ENCODE measurements at places on chromosomes 16 and 17.

DNA sequence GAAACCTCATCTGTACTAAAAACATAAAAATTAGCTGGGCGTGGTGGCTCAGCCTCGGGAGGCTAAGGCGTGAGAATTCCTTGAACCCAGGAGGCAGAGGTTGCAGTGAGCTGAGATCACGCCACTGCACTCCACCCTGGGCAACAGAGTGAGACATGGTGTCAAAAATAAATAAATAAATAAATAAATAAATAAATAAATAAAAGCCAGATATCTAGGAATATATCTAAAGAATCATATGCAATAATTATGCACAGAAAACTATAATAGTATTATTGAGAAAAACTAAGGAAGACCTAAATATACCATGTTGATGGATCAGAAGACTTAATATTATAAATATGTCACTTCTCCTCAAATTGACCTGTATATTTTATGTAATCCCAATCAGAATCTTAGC, 37.0 kb downstream of the TMC7 start:
- no peak for DNase-seq

DNA sequence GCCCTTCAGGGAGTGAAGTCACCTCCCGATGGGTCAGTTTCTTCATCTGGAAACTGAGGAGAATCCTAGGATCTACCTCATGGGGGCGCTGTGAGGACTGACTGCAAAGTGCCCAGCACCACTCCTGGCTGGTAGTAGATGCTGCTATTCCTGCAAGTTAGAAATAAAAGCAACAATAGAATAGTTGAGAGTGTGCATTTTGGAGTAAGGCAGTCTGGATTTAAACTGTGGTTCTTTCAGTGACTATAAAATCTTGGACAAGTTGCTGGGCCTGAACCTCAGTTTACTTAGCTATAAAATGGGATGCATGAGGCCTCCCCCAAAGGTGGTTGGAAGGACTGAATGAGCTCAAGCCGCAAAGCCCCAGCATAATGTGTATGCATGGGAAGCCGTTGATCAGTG, 70.6 kb downstream of the CYB5B start:
- no peak for DNase-seq

GRCh38 chr16:74305978-74306784, 9.6 kb downstream of the PSMD7 start:
- no peak for DNase-seq

GRCh38 chr17:67990909-67991308, 5.4 kb downstream of the C17orf58 start:
- DNase-seq, result no peak

- DNase-seq, result no peak
These were observed 82.2 kb downstream of the TNRC6C start for GRCh38 chr17:78040440-78041385.

GRCh38 chr16:69089091-69089910, 16.2 kb upstream of the HAS3 start:
- DNase-seq, result no peak

- no peak for DNase-seq
These were observed 7.5 kb downstream of the NATD1 start for GRCh38 chr17:21245639-21246084.

DNA sequence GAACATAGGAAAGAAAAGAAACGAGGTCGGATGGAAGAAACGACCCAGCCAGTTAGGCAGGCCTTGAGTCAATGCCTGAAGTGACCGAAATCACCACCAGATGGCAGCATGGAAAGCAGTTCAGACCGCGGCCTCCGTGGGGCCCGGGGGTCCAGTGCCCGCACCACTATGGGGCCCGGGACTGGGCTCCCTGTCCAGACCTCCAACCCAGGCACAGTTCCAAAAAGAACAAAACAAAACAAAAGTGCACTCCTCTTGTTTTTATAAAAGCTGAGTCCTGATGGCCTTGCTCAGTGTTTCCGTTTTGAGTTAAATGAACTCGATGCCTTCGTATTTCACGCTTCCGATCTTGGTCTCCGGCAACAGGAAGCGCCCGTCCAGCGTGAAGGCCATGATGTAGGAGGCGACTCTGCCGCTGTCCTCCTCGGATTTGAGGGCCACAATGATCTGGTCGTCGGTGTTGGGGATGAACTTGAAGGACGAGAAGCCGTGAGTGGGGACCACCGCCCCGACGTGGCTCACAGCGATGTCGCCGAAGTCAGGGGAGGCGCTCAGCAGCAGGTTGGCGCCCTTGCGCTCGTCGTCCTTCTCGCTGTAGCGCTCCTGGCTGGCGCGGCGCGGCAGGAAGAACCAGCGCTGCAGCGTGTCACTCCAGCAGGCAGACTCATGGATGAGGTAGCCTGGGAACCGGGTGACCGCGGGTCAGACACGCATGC, 13.7 kb upstream of the LGALS3BP start:
- peak; percentile 37 for DNase-seq

- DNase-seq, result no peak
These were observed 19.4 kb upstream of the DLX4 start for GRCh38 chr17:49949634-49950033.

- no peak for DNase-seq
These were observed 21.4 kb downstream of the EMP2 start for GRCh38 chr16:10558746-10559641.

DNA sequence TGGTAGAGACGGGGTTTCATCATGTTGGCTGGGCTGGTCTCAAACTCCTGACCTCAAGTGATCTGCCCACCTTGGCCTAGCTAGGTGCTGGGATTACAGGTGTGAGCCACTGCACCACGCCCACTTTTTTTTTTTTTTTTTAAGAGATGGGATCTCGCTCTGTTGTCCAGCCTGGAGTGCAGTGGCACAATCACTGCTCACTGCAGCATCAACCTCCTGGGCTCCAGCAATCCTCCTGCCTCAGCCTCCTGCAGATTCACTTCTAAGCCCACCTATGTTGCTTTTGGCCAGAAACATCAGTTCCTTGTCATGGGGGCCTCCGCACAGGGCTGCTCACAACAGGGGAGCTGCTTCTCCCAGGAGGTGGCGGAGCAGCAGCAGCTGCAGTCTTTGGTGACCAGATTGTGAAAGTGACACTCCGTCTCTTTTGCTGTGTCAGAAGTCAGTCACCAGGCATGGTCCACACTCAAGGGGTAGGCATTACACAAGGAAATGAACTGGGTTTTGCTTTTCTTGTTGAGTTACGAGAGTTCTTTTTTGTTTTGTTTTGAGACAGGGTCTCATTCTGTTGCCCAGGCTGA, 4.5 kb upstream of the NME4 start:
- no peak for DNase-seq

- no peak for DNase-seq
These were observed 16.3 kb upstream of the WFIKKN2 start for GRCh38 chr17:50818921-50819657.

DNA sequence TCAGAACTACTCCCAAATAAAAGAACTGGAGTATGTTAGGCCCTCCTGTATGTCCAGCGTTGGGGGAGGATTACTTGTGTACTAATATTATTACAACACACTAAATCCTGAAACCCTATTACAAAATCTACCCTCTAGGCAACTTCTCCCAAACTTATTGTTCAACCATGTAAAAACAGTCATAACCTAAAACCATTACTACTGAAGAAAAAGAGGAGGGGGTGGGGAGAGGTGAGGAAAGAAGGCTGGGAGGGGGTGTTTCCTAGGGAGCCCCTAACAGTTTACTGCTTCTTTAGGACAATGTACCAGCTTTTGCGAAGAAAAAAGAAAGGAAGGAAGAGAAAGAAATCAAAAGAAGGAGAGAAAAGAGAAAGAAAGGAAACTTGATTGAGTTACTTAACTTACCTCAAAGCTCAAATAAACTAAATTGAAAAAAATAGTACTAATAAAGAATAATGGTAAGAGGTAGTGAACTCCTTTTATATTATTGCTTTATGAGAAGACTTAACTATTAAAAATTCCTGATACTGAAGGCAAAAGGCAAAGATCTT, 2.3 kb downstream of the SALL1 start:
- DNase-seq, result no peak

- no peak for DNase-seq
These were observed at the start of gene USH1G for GRCh38 chr17:74922694-74923537. Gene USH1G (minus strand): TSS chr17:74923255. CDS start chr17:74923073, 182 bp downstream.

DNA sequence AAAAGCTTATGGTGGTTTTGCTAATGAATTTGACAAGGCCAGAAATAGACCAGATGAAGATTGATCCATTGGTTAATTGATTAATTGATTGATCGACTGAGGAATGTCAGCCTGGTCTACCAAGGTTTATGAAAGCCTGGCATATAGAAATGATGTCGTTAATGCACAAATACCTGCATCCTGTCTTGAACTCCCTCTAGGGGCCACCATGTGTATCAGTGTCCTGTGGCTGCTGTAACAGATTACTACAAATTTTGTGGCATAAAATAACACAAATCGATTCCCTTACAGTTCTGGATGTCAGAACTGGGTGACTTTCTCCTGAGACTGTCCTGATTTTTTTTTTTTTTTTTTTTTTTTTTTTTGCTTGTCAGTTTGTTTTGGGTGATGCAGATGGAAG, 553.2 kb downstream of the MAF start:
- no peak for DNase-seq

DNA sequence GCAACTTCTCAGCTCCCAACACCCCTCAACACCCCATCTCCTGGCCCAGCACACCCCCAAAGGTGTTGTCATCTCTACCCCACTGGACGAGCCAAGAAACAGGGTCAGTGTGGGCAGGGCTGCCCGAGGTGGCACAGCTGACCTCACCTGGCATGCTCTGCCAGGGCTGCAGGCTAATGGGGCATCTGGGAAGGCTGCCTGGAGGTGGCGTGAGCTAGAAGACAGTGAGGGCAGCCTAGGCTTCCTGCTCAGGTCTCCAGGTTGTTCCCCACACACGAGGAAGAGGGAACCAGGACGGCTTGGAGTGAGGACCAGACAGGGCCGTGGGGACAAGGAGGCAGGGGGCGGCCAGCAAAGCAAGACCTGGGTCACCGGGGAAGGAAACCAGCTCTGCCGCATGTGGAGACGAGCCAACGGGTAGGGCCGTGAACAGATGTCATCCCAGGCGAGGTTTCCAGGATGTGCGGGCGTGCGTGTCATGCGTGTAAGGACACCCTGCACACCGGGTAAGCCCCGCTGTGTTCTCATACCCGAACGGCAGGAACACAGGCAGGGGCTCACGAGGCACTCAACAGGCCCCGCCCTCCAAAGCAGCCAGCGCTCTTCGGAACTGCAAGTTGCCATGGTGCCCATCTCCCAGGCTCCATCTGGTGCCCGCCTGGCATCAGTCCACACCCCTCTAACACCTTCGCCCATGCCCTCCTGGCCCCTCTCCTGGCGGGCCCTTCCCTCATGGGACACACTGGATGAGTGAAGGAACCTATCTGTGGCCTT, 29.6 kb upstream of the PVALEF start:
- no peak for DNase-seq

DNA sequence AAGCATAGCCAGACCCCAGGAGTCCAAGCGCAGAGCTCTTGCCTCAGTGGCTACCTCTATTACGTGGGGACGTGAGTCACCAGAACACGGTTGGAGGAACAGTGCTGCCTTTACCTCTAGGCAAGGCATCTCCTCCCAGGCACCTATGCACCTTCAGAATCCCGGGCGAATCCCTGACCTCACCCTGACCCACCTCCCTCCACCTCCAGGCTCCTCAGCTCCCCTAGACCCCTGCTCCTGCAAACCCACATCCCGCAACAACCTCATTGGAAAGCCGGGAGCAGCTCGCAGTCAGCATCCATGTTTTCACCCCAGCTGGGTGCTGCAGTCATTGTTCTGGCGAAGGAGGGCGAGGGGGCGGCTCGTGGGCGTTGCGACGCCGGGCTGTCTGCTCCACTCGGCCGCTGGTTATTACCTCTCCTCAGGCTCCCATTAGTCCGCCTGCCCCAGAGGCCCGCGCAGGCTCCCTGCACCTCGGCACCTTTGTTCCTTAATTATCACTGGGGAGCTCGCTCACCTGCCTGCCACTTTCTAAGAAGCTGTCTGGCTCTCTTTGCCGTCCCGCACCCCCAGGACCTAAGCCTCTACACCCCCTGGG, 24.6 kb upstream of the DLX4 start:
- DNase-seq, result no peak

DNA sequence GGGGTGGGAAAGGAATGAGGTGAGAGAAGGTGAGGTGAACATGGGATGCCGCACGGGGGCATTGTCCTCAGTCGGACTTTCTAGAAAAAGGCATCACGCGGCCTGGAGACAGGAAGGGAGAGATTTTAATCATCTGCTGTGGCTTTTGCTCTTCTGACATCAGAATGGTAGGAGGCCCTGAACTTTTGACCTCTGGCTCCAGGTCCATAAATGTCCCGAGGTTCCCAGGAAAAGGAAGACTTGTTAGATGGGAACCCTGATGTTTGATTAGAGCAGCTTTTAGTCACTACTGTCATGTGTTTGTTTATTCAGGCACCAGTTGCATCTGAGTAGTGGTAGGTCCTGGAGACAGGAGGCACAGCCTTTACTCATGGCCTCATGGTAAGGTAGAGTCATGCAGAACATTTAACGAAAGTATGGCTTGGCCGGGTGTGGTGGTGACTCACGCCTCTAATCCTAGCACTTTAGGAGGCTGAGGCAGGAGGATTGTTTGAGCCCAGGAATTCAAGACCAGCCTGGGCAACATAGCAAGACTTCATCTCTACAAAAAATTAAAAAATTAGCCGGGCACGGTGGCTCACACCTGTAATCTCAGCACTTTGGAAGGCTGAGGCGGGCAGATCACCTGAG, 203.1 kb downstream of the MSI2 start:
- DNase-seq, result no peak

- DNase-seq, result no peak
These were observed 309.5 kb downstream of the CDH8 start for GRCh38 chr16:61726701-61727100.

- peak; percentile 81 for DNase-seq
These were observed 96.3 kb downstream of the RAB11FIP4 start for GRCh38 chr17:31487648-31488263.

- DNase-seq, result no peak
These were observed 14.4 kb upstream of the CBX8 start for GRCh38 chr17:79811011-79811867.
